Activated CD4-positive, alpha-beta T cell treated with anti-CD3 and anti-CD28 coated beads, Interleukin-2, amount 10 ng/mL, durations not matched to agents 7 days and 5 days (primary cell): ENCODE measurements at places on chromosomes 11 and 22. TPM values are rescaled to one million over a fixed set of nuclear protein-coding genes. Genes with fewer than 3 reads are reported as not detected.
A peak's percentile ranks its signal among the peaks of the same experiment; 100 is the strongest.

GRCh38 chr11:122617297-122617696 is 38.2 kb upstream of the UBASH3B start:
- H3K4me1 ChIP-seq: no peaks in the 10 kb centered on the region
- H3K4me3 ChIP-seq: no peak overlapping the region
- no peak for DNase-seq
- no peaks in the 10 kb centered on the region for H3K36me3 ChIP-seq
- H3K27me3 ChIP-seq: no peaks in the 10 kb centered on the region

- no peak overlapping the region for H3K27ac ChIP-seq
- DNase-seq: no peak
- no peak overlapping the region for H3K4me3 ChIP-seq
- peaks cover 10% of the 10 kb centered on the region for H3K4me1 ChIP-seq
These were observed 10.7 kb downstream of the CWF19L2 start for GRCh38 chr11:107446822-107447431.

DNA sequence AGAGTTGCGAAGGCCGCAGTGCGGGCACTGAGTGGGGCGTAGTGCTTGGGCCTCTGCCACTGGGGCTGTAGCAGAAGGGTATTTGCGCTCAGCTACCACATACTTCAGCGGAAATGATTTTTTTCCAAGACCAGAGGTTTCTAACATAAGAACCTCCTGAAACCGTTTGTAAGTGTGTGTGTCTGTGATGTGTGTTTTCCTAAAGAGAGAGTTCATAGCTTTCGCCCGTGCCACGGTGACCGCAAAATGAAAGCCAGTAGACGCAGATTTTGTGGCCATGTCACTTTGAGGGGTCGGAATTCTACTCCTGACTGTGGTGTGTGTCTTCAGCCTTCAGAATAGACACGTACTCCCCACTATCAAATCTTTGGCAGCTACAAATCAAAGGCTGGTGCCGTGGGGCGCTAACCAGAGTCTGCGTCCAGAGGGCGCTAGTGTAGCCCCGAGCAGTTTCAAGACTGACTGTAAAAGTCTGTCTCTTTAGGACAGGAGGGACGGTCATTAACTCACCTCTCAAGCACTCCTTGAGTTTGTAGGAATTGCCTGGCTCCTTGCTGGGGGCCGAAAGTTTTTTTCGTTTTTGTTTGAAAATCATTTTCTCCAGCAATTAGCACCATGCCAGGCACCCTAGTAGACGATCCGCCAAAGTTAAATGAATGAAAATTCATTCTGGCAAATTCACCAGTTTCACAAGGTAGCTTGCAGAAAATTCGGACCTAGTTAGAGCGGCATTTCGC is 2.5 kb upstream of the CALCA start:
- H3K36me3 ChIP-seq: no peaks in the 10 kb centered on the region
- peak overlapping the region; percentile 53 for H3K4me3 ChIP-seq
- peak; percentile 66 for DNase-seq

GRCh38 chr22:17974703-17975372 is 49.5 kb downstream of the MICAL3 start:
- DNase-seq: no peak
- H3K27me3 ChIP-seq: no peaks in the 10 kb centered on the region
- H3K4me3 ChIP-seq: no peak overlapping the region
- no peaks in the 10 kb centered on the region for H3K36me3 ChIP-seq

DNA sequence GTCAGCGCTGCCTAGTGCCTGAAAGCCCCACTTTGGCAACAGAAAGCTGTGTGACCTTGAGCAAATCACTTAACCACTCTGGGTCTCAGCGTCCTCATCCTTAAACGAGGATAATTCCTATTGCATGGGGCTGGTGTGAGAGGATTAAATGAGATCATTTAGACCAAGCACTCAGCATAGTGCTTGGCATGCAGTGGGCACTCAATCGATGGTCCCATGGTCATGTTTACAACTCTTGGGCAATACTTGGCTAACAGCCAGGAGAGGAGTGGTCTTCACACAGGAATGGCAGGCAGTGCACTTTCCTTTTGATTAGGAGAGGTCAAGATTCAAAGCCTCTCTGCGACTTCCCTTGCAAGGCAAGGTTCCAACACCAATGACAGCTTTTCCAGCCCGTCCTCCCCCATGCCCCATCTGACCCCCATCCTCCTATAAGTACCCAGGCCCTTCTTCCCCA is 14.1 kb downstream of the TNKS1BP1 start:
- H3K27me3 ChIP-seq: no peaks in the 10 kb centered on the region
- peaks cover 2% of the 10 kb centered on the region for H3K36me3 ChIP-seq
- DNase-seq: no peak

- H3K4me3 ChIP-seq: no peak overlapping the region
- no peak overlapping the region for H3K27ac ChIP-seq
- no peaks in the 10 kb centered on the region for H3K36me3 ChIP-seq
- no peaks in the 10 kb centered on the region for H3K4me1 ChIP-seq
- no peaks in the 10 kb centered on the region for H3K27me3 ChIP-seq
- no peak for DNase-seq
These were observed 882.8 kb upstream of the ANO3 start for GRCh38 chr11:25449091-25449490.

DNA sequence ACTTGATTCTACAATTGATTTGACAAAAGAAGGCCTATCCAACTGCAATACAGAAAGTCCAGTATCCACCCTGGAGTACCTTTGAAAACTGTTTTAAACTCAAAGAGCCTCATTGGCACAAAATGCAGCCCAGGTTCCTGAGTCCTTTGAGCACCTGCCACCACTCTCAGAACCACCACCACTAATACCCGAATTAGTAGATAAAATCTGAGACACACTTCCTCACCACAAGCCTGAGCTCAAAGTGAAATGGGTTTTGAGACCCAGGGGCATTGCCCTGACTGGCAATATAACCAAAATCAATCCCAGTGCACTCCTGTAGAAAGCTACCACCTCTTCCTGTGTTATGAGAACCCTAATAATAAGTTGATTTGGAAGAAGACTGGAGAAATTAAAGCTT is 215.7 kb downstream of the CSNK2A3 start:
- peaks cover 12% of the 10 kb centered on the region for H3K4me1 ChIP-seq
- H3K27me3 ChIP-seq: peaks cover 8% of the 10 kb centered on the region
- DNase-seq: no peak
- H3K27ac ChIP-seq: no peak overlapping the region

GRCh38 chr11:132312701-132313111 is 942.3 kb downstream of the NTM start:
- no peak overlapping the region for H3K4me3 ChIP-seq
- no peak for DNase-seq
- H3K27ac ChIP-seq: no peak overlapping the region
- no peaks in the 10 kb centered on the region for H3K4me1 ChIP-seq

- DNase-seq: no peak
- peaks cover 65% of the 10 kb centered on the region for H3K4me1 ChIP-seq
- no peaks in the 10 kb centered on the region for H3K27me3 ChIP-seq
- peak overlapping the region; percentile 98 for H3K27ac ChIP-seq
- H3K36me3 ChIP-seq: peaks cover 55% of the 10 kb centered on the region
- H3K4me3 ChIP-seq: peak overlapping the region; percentile 99
These were observed 1.1 kb upstream of the LBHD1 start for GRCh38 chr11:62673196-62673525.

DNA sequence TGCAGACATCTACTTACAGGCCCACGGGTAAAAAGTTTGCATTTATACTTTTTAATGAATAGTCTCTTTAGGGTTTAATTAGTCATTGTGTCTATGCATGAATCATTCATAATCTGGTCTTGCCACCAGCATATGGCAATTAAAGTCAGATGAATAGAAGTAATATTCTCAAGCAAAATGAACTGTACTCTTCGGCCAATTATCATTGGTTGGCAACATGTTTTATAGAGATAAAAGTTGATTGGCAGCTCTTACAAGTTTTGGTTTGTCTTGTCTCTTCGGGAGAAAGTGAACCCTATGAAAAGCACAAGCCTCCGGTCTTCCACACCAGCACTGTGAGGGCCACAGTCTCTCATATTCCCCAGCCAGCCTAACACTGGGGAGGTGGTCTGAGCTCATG is 97.8 kb downstream of the OSBP2 start:
- no peaks in the 10 kb centered on the region for H3K27me3 ChIP-seq
- DNase-seq: no peak
- H3K36me3 ChIP-seq: no peaks in the 10 kb centered on the region

DNA sequence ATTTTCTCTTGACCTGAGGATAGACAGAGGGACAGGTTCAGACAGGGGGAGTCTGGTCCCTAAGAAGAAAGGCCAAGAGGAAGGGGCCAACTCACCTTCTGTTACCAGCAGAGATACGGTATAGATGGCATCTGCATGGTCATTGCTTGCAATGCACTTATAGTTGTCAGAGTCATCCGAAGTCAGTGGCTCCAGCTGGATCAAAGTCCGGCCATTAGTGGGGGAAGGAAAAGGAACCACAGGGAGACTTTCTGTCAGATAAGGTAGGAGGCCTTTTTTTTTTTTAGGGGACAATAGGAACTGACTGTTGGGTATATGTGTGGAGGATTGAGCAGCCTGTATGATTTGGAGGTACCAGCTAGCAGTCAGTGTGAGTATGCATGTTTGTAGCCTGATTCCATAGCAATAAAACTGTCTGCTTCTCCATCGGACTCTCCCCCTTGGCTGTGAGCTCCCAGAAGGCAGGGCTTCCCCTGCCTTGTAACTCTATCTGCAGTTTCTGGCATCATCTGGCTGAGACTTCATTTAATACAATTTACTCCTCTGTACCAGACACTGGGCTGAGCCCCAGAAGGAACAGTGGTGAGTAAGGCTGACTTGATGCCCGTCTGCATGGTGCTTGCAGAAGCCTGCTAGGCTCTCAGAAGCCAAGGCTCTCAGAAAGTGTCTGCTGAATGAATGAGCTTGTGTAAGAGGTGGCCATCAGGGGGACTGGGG is 5.7 kb downstream of the IGSF22 start:
- H3K4me3 ChIP-seq: peak overlapping the region; percentile 33
- H3K4me1 ChIP-seq: peaks cover 3% of the 10 kb centered on the region
- H3K27me3 ChIP-seq: peaks cover 8% of the 10 kb centered on the region
- H3K36me3 ChIP-seq: no peaks in the 10 kb centered on the region

- H3K4me1 ChIP-seq: peaks cover 69% of the 10 kb centered on the region
- no peaks in the 10 kb centered on the region for H3K27me3 ChIP-seq
- DNase-seq: no peak
- peaks cover 4% of the 10 kb centered on the region for H3K36me3 ChIP-seq
These were observed 2.1 kb downstream of the CSNK1E start for GRCh38 chr22:38314933-38315822.

DNA sequence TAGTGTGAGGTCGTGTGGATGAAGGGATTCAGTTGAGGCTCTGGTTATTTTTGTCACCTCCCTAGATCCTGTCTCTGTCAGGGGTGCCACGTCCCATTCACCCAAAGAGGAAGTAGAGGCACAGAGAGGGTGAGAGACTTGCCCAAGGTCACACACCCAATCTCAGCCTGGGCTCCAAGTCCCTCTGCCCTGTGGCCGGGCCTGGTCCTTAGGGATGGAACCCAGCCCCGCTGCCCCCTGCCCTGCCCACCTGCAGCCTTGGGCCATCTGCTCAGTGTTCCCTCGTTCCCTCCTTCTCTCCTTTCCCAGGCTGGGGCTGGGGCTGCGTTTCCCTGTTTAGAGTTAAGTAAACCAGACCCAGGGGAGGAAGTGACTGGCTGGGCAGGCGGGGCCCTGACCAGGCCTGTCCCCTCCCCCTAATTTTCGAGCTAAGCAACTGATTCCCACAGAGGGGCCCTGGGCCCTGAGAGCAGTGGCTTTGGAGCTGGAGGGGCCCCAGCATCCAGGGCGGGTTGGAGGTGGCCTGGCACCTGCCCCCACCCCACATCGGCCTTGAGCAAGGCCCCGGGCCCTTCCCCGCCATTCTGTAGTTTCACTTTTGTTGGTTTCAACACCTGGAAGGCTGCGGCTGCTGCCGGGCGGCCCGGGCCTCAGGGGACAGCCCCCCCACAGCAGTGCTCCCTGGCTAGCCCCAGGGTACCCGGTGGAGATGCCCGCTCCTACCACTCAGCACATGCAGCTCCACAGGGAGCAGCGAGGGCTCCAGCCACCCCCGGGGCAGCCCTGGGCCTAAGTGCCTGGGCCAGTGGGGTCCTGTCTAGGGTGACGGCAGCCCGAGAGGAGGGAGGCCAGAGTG is 1.5 kb downstream of the TCIRG1 start:
- H3K4me3 ChIP-seq: peak overlapping the region; percentile 83
- peak overlapping the region; percentile 90 for H3K27ac ChIP-seq
- H3K4me1 ChIP-seq: peaks cover 30% of the 10 kb centered on the region
- no peaks in the 10 kb centered on the region for H3K27me3 ChIP-seq
- peaks cover 6% of the 10 kb centered on the region for H3K36me3 ChIP-seq

- peaks cover 21% of the 10 kb centered on the region for H3K27me3 ChIP-seq
- no peak for DNase-seq
These were observed 3.1 kb downstream of the OR56A1 start for GRCh38 chr11:6027501-6027900.

- no peaks in the 10 kb centered on the region for H3K27me3 ChIP-seq
- peaks cover 61% of the 10 kb centered on the region for H3K4me1 ChIP-seq
- no peak for DNase-seq
- peaks cover 18% of the 10 kb centered on the region for H3K36me3 ChIP-seq
These were observed 1.8 kb downstream of the TNRC6B start for GRCh38 chr22:40179526-40179925.

- H3K4me3 ChIP-seq: no peak overlapping the region
- no peak for DNase-seq
- peaks cover 30% of the 10 kb centered on the region for H3K36me3 ChIP-seq
- H3K27ac ChIP-seq: no peak overlapping the region
- H3K4me1 ChIP-seq: peaks cover 19% of the 10 kb centered on the region
These were observed 31.9 kb downstream of the IL18BP start for GRCh38 chr11:72030472-72031045.

DNA sequence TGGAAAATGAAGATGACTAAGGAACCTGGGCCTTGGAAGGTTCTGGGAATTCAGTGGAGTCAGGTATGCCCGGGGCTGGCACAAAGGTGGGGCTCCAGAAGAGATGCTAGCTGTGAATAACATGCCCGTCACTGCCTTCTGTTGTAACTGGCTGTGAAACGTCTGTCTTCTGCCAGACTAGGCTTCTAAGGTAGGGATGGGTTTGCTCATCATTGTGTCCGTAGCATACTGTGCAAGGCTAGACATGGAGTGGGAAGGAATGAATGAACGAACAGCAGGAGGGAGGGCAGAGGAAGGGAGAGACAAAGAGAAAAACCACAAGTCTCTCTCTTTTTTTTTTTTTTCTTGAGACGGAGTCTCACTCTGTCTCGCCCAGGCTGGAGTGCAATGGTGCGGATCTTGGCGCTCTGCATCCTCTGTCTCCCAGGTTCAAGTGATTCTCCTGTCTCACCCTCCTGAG is 327.4 kb downstream of the MN1 start:
- no peaks in the 10 kb centered on the region for H3K36me3 ChIP-seq
- H3K27ac ChIP-seq: no peak overlapping the region
- H3K4me3 ChIP-seq: no peak overlapping the region
- H3K27me3 ChIP-seq: no peaks in the 10 kb centered on the region
- no peaks in the 10 kb centered on the region for H3K4me1 ChIP-seq
- no peak for DNase-seq

- H3K36me3 ChIP-seq: peaks cover 69% of the 10 kb centered on the region
- H3K27ac ChIP-seq: no peak overlapping the region
- no peaks in the 10 kb centered on the region for H3K27me3 ChIP-seq
- peaks cover 27% of the 10 kb centered on the region for H3K4me1 ChIP-seq
- no peak for DNase-seq
These were observed 7.4 kb downstream of the PEX26 start for GRCh38 chr22:18085188-18085587.

BTG4 gene
- not detected for total RNA-seq

OR52K1 gene
- not detected for total RNA-seq

MB gene
- total RNA-seq: 0.20 TPM

DERL3 gene
- total RNA-seq: 9.0 TPM

PDE2A gene
- 0.48 TPM for total RNA-seq

SCGB2A2 gene
- not detected for total RNA-seq

MRGPRF gene
- not detected for total RNA-seq

GAL3ST3 gene
- total RNA-seq: not detected

PGA5 gene
- not detected for total RNA-seq

TRIM48 gene
- not detected for total RNA-seq

PHLDA2 gene
- total RNA-seq: 0.35 TPM

TNNI2 gene
- total RNA-seq: not detected

LINC01488 gene
- not detected for total RNA-seq

RAB39A gene
- 0.15 TPM for total RNA-seq

CDCA5 gene
- total RNA-seq: 109 TPM

LRRN4CL gene
- 0.40 TPM for total RNA-seq
